NCI-H2029 treated with DMSO at 0.1 percent for 48 hours (cell line): ENCODE measurements at places on chromosomes 3 and 15.

DNA sequence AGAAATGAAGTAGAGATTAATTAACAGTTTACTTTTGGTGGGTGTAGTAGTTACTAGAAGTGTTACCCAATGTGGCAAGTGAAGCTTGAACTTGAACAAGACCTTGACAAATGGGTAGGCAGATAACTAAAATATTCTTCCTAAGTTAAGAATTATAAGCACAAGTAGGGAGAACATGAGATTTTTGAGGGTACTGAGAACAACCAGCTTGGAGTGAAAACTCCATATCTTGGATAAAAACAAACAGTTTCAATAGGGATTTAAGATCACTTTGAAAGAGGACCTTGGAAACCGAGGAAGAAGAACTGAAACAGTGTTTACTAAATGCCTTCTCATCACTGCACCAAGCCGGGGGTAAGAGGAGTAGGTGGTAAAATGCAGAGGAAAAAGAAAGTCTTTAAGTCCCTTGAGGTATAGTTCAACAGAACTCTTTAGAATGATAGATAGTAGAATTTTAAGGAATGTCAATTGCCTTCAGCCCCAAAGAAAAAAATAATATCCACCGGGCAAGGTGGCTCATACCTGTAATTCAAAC is 496.7 kb downstream of the NAALADL2 start:
- no peak for DNase-seq

DNA sequence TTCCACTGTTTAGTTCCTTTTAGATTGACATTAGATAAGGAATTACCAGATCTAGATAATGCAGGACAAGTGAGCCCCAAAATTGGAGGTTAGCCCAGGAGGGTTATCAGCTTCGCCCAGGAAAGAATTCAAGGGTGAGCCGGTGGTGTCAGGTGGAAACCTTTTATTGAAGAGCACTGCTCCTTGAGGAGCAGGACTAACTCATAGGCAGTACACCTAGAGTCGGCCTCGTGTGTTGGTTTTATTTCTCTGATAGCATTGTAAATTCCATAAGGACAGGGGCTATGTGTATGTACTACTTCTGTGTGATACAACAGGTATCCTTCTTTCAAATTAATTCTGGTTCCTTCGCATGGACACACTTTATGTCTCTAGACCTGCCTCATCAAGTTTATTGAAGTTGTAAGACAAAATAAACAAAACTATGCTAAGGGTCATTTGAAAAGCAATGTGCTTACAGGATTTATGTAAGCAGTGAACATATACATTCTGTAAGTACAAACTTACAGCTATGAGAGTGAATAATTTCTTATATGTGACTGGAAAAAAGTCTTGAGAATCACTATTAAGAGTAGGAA is 57.2 kb downstream of the SNX4 start:
- DNase-seq, result no peak

DNA sequence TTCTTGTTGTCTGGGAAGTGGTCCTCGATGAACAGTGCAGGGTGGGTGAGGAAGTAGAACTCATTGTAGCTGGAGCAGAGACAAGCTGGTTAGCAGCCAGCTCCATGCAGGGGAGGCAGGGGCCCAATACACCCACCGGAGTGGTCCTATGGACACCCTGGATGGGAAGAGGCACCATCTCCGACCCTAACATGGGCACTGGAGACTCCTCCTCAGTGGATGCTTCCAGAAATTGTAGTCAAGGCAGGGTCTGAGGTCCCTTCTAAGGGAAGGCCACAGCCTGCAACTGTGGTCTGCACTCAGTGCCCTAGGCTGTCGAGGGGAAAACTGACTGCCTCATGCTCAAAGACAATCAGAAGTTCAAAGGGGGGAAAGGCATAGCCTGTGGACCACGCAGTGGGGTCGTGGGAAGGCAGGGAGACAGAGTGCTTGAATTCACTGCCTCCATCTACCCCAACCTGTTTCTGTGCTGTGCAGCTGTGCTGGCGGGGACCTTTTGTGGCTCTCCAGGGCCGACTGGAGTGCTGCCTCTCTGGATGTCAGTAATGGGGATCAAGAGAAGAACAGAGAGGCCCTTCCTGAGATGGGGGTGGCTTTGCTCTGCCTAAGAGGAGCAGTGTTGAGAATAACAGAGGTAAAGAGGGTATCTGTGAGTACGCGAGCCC is 41.9 kb downstream of the KY start:
- no peak for DNase-seq

DNA sequence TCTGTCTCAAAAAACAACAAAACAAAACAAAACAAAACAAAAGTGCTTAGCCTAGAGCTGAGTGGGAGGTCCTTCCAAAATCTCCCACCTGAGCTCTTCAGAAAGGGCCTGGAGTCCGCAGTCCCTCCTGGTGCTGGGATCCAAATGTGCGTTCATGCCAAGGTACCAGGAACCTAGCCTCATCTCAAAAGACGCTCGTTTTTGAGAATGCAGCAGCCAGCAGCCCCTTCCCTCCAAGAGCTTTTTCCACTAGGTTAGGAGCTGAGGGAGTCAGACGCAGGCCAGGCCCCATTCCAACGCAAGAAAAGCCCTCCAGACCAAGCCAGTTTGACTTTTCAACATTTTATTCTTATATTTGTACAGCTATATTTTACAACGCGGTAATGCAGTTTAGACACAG is 18.7 kb upstream of the RTP2 start:
- DNase-seq, result no peak

DNA sequence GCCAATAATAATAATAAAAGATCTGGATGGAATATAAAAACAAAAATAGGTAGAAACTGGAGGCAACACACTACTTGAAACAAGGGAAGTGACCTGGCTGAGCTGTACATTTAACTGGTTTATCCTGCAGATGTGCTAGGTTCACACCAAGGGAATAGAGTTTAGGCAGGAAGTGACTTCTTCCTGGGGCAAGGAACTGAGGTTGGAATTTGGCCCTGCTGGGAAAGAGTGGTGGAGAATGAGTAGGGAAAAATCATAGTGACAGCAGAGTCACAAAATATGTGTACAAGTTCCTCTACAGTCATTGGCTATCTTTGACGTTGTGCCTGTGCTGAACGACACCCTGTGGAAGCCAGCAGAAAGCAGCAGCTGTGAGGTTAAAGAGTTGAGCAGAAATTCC is 44.1 kb downstream of the ARHGAP11B start:
- no peak for DNase-seq
